HT1080 (cell line): ENCODE measurements at places on chromosomes 5 and 9. TPM values are rescaled to one million over a fixed set of nuclear protein-coding genes. Genes with fewer than 3 reads are reported as not detected.

DNA sequence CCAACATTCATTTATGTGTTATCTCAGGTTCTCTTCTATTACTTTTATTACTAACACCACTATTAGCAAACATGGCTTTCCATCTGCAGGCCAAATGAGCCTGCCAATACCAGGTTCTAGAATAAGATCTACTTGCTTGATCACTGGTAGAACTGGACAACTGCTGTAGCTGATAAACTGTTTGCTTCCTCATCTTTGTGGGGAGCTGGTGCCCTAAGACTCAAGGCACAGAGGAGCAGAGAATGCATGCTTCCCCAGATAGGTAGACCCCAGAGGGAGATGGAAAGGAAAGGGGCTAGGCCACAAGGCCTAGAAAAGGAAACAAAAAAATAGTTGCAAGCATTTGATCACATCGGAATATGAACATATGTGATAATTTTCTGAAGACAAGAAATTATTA lies 30.7 kb upstream of the AUH start:
- DNase-seq, result no peak

DNA sequence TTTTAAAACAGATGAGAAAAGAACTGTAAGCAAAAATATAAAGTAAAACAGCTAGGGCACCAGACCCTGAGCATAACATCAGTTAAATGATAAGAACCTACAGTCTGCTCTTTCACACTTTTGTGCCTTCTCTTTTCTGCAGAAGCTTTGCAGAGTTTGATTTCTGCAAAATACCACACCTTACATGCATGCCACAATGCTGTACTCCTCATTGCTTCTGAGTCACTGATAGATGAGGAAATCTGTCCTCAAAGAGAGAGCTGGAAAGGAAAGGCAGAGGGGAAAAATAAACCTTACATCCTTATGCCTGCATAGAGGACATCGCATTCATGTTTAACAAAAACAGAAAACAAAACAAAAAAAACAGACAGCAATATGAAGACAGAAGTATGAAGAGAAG lies 142.9 kb downstream of the ATPSCKMT start:
- no peak for DNase-seq

DNA sequence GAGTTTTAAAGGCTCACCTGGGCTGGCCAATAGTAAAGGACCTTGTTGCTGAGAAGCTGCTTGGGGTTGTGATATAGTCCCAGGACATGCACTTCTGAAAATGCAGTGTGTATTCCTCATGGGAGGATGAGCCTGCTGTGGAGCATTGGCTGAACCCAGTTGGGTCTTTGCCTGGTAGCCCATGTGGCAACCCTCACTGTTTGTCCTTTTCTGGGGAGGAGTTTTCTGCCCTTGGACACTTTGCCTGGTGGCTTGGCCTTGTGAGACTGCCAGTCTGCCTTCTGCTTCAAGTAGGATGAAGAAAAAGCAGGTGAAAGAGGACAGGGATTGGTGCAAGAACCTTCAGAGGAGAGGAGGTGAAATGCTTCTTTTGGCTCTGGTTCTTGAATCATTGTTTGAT lies 4.0 kb downstream of the TENT4A start:
- no peak for DNase-seq

GRCh38 chr9:71692337-71692736 lies 76.0 kb downstream of the CEMIP2 start:
- DNase-seq, result no peak

Gene IFNA2
- not detected in 2 replicates for total RNA-seq
